ENCODE measurements at places on chromosomes 12 and 14.
A peak's percentile ranks its signal among the peaks of the same experiment; 100 is the strongest.

- DNase-seq, result peak; percentile 99
These were observed 19.3 kb downstream of the HPD start for GRCh38 chr12:121839106-121839992.

DNA sequence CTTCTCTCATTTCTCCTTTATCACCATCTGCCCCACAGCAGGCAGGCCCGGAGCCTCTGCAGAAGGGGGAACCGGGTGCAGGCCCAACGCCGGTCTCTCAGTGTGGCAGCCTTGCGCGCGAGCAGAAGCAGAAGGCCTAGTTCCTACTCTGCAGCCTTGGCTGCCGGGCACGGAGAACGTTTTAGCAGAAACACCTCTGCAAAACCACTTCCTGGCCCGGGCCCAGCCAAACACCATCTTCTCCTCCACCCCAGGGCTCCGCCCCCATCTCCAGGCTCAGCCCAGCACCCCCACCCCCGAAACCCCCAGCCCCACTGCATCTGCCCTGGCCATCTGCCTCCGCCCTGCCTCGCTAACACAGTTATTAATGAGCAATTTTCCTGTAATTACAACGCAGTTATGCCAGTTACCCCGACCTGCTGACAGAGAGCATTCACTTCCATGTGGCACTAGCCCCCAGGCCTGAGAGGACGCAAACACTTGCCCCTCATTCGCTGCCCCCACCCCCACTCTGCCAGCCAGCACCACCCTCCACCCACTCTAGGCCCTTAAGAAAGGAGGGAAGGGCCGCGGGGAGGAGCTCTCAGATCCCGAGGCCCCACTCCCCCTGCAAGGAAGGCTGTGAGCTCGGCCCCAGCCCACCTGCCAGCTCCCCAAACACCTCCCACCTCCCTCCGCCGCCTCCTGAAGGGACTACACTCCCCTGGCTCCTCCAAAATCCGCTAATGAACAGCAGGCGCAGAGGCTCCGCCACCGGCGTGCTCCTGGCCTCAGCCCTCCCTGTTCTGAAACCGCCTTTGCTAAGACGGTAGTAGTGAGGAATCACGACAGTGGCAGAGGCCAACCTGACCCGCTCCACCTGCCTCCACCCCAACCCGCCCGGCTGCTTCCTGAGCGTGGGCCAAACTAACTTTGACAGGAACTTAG lies 44.7 kb upstream of the FBRSL1 start:
- DNase-seq, result peak; percentile 41

DNA sequence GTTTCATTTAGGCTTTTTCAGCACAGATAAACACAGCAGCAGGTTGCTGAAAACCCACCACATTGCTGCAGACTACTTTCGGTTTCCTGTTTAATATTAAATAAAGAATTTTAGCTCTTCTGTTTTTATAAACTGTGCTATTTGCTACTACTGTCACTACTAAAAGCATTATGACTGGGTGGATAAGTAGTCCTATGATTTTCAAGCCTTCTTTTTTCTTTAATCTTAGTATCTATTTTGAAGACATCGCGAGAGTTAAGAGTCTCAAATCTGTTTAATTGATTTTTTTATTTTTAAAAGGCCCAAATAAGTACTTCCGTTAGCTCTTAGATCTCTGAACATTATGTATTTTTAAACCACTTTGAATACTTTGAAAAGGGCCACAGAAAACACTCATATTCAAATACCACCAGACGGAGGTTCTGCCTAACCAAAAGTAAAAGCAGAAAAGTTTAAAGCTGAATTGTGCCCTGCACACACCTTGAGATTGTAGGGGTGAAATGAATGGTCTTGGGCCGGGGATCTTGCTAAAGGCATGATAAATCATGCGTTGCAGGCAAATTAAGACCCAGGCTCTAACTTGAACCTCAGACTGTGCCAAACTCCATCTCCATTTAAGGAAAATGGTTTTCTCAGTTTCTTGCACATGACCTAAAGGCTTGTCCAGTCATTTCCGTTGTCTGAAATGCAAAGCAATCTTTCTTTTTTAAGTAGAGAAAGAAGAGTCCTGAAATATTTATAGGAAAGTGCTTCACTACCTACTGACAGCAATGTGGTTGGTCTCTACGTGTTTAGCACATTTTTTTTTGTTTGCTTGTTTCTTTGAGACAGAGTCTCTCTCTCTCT lies 13.6 kb upstream of the FOXN3 start:
- DNase-seq, result peak; percentile 33

- no peak for DNase-seq
These were observed 41.5 kb downstream of the GXYLT1 start for GRCh38 chr12:42103155-42103554.

- DNase-seq, result no peak
These were observed 46.6 kb downstream of the CKB start for GRCh38 chr14:103476065-103476464.

- DNase-seq, result peak; percentile 60
These were observed at the start of gene EPS8 for GRCh38 chr12:15789220-15790171. Gene EPS8 (minus strand): TSS chr12:15789388. CDS start chr12:15682951, 106,437 bp downstream.

DNA sequence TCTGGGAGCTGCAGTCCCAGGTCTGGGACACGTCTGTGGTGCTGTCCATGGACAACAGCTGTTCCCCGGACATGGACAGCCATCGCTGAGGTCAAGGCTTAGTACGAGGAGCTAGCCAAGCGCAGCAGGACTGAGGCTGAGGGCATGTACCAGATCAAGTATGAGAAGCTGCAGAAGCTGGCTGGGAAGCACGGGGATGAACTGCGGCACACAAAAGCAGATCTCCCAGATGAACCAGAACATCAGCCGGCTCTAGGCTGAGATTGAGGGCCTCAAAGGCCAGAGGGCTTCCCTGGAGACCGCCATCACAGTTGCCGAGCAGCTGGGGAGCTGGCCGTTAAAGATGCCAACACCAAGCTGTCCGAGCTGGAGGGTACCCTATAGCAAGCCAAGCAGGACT lies 375.3 kb downstream of the SEC23A start:
- DNase-seq, result no peak

DNA sequence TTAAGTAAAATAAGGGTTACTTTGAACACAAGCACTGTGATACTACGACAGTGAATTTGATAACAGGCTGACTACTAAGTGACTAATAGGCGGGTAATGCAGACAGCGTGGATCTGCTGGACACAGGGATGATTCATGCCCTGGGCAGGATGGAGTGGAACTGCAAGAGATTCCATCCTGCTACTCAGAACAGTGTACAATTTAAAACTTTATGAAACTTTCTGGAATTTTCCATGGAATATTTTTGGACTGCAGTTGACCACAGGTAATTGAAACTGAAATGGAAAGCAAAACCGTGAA lies 46.0 kb downstream of the YEATS4 start:
- no peak for DNase-seq

DNA sequence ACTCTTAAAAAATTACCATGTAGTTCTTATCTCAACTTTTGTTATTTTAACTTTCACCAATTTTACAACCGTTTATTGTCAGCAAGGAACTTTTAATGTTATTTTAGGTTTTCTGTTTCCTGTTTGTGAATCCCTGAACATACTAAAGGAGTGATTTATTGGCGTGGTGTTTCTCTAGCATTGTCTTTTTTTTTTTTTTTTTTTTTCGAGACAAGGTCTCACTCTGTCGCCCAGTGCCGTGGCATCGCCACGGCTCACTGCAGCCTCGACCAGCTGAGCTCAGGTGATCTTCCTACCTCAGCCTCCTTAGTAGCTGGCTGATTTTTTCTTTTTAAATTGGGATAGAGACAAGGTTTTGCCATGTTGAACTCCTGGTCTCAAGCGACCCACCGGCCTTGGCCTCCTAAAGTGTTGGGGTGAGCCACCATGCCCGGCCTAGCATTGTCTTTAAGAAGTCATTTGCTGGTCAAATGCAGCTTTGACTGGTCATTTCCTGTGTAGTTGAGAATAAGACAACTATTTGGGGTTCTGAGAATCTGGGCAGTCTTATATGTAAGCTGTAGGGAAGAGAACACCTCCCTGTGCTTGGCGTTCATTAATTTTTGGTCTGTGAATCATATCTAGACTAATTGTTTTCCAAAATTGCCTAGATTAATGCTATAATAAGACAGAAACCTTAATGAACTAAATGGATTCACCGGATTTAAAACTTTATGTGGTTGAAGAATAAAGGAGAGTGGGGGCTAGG lies 2.1 kb downstream of the WASHC4 start:
- no peak for DNase-seq

GRCh38 chr14:72906879-72907278 lies 13.0 kb upstream of the DPF3 start:
- DNase-seq, result no peak

DNA sequence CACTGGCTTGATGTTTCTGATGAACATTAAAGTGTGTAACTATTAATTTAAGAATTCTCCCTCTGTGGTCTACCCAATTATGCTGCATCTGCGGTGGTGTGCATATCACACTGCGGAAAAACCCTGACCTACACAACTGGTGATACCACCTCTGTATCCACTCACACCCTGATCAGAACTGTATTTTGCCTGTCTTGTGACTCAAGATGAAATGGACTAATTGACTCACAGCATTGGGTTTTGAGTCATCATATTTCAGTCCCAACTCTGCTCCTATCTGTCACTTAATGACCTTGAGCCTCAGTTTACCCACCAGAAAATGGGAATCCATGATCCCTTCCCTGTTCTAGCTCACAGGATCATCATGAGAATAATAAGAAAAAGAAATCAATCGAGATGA lies 65.6 kb downstream of the NUAK1 start:
- no peak for DNase-seq

GRCh38 chr12:26648584-26648983 lies 184.4 kb downstream of the ITPR2 start:
- no peak for DNase-seq

GRCh38 chr14:68282479-68283377 lies 463.1 kb downstream of the RAD51B start:
- no peak for DNase-seq

DNA sequence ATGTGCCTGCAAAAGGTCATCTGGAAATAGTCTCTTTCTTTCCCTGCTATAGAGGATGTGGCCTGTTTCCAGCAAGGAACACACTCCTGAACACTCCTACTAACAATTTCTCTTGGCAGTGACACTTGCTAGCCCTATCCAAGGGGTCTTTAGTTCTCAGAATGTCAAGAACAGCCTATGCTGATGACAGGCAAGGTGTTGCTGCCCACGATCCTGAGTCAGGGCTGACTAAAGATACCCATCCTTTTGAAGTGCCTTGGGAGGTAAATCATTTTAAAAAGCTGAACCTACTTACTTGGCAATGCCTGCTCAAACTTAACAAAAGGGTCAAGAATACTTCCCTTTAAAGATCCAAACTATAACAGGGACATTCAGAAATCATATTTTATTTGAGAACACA lies 1146.4 kb downstream of the VRK1 start:
- DNase-seq, result peak; percentile 13

DNA sequence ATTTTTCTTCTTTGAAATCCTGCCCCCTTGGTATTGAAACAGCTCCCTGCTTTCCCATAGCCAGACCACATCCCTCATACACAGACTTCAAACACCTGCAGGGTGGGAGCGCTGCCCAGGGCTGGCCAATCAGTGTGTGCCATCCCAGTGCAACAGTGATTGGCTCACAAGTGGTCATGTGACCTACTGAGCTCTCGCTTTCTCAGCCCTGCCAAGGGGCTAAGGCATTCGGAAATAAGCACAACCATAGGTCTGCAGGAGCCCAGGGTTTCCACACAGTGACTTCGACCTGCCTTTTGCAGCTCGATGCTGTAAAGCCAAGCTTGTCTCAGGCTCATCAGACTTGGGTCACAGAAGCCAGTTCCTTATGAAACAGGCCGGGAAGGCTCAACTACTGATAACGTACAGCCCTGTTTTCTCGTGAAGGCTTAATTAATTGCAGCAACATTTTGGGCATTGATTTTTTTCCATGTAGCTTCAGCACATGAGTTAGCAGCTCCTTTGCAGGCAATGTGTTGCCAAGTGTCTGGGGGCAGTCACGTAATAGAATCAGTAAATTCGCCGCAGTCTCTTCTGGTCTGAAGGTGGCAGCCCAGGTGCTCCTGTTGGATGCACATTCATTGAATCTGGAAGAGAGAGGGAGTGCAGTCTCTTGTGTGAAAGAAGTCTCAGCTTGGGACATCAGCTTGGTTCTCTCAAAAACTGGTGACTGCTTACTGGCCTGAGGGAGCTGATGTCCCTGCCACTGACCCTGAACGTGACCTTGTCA lies 1091.8 kb downstream of the AACS start:
- DNase-seq, result no peak

- DNase-seq, result no peak
These were observed 92.2 kb downstream of the PIWIL1 start for GRCh38 chr12:130429656-130430505.

- DNase-seq, result no peak
These were observed 16.9 kb downstream of the TAOK3 start for GRCh38 chr12:118355843-118356242.

DNA sequence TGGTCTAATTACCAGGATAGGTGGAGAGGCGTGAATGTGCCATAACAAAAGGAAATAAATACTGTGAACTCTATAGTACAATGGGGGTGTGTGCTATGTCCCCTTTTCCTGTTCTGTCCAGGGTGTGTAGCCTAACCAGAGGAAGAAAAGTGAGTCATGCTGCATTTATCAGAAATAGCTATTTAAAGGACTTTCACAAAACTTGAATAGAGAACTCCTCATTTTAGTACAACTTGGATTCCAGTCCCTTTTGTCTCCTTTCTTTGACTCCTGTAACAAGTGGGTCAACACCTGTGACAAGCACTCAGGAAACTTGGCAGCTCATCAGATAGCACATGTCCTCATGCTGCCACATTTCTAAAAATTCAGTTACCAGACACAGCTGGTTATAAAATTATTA lies 123.4 kb downstream of the CCDC91 start:
- no peak for DNase-seq

DNA sequence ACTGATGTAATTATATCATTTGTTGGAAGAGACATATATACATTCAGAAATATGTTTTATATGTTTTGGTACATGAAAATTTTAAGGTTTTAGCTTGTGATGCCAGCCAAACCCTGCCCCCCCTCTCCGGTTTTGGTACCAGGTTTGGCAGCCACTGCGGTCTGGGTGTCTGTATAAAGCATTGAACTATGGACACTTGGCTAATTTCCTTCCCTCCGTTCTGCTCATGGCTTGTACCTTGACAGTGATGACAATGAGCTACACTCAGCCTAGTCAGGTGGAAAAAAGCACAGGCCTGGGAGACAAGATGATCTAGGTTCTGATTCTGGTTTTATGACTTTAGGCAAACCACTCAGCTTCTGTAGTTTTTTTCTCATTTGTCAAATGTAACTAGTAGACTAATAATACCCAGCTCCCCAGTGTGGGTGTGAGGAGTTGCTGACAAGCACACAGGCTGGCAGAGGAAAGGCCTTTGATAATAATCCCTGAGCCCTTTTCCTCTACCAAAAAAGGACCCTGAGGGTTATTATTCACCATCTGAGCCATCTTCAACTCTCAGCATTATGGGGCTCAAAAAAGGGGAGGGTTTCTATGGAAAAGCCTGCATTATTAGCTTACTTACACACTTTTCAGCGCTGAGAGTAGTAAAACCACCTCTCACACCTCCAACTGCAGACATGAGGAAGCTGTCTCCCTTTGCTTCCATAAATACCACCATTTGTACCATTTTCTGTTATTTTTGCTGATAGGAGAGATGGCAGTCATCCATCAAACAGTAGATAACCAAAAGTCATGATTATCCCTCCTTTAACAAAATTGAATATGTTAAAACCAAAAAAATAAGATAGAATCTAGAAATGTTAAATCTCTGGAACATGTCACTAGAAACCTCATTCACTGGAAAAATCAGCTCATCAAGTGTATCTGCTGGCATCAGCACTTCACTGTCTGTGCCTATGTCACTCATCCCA lies 76.3 kb upstream of the PSMC1 start:
- DNase-seq, result no peak
